ENCODE measurements at places on chromosomes 3 and 15. TPM values are rescaled to one million over a fixed set of nuclear protein-coding genes. Genes with fewer than 3 reads are reported as not detected.

Gene TLR9
- total RNA-seq, result not detected

Gene ACAP2
- total RNA-seq, result 42.9 TPM

Gene MFAP1
- total RNA-seq, result 37.4 TPM

Gene CRYBG3
- 1.3 TPM for total RNA-seq

- H3K27ac ChIP-seq, result no peak overlapping the region
- no peaks in the 10 kb centered on the region for H3K36me3 ChIP-seq
- H3K27me3 ChIP-seq, result no peaks in the 10 kb centered on the region
- H3K4me3 ChIP-seq, result no peak overlapping the region
These were observed 659.3 kb upstream of the ARRDC4 start for GRCh38 chr15:97301166-97301565.

GRCh38 chr3:127709320-127710060, 36.7 kb downstream of the ABTB1 start:
- H3K4me1 ChIP-seq, result no peaks in the 10 kb centered on the region
- H3K27ac ChIP-seq, result no peak overlapping the region
- no peaks in the 10 kb centered on the region for H3K27me3 ChIP-seq

GRCh38 chr3:121467085-121467484, 78.7 kb downstream of the POLQ start:
- no peaks in the 10 kb centered on the region for H3K4me1 ChIP-seq
- H3K4me3 ChIP-seq, result no peak overlapping the region
- H3K27ac ChIP-seq, result no peak overlapping the region
- H3K27me3 ChIP-seq, result no peaks in the 10 kb centered on the region

DNA sequence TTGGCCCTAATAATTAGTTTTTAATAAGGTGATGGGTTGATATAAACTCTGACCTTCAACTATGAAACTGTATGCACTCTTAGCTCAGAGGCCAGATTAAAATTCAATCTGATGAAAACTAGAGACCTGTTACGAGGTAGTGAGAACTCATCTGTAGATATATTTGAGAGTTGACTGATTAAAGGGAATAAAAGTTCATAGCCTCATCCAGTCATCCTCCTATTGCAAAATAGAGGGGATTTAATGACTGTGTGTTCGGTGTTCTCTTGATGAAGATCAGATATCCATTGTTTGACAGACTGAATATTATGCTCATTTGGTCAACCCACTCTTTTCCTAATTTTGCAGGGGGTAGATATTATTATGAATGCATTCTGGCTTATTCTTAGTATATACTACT, 23.3 kb upstream of the PLCL2 start:
- DNase-seq, result no peak
- no peak overlapping the region for H3K27ac ChIP-seq
- no peaks in the 10 kb centered on the region for H3K27me3 ChIP-seq

- no peak overlapping the region for H3K27ac ChIP-seq
- H3K4me1 ChIP-seq, result no peaks in the 10 kb centered on the region
- H3K27me3 ChIP-seq, result no peaks in the 10 kb centered on the region
These were observed 10.4 kb downstream of the SYN2 start for GRCh38 chr3:12014613-12015012.

Measured in Caco-2 (cell line).